ENCODE measurements at places on chromosomes 4 and X.

DNA sequence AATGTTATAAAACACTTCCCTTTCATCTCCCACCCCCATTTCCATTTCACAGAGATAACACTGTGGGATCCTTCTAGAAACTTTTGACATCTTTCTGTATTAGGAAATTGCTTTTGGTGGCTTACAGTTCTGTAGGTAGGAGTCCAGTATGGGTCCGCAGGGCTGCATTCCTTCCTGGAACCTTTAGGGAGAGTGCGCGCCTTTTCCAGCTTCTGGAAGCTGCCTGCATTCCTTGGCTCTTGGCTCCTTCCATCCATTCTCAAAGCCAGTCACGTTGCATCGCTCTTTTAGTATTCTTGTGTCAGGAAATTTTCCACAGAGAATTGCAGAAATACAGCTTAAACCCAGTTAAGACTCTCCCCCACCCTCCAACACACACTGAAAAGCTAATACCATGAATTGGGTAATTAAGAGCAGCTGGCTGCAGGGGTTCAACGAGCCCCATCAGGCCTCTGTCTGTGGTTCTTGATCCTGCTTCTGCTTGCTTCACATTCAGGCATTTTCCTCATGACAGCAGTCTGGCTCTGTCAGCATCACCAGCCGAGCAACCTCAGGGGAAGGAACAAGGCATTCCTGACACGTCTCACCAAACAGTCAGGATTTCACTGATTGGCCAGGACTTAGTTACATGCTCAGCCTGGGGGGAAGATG lies 48.8 kb downstream of the SEPTIN11 start:
- no peak for DNase-seq

DNA sequence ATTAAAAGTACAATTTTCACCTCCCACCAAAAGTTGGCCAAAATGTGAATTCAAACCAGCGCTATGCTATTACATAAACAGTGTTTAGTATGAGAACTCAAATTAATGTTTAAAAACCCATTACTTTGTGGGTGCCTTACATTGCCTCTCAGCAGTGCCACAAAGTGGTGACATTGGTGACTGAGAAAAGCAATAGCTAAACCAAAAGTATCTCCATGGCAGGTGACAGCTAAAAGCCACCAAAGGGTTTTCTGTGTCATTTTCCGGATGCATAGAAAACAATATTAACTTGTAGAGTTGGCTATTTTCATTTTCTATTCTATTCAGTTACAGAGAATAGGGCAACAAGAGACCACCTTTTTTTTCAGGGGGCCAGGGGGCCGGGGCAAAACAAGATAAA lies 261.2 kb downstream of the MAPK10 start:
- no peak for DNase-seq

GRCh38 chr4:124530464-124531077 lies 182.0 kb downstream of the ANKRD50 start:
- DNase-seq = no peak

- no peak for DNase-seq
Measured at GRCh38 chr4:83947830-83948193, 411.9 kb downstream of the GPAT3 start.

DNA sequence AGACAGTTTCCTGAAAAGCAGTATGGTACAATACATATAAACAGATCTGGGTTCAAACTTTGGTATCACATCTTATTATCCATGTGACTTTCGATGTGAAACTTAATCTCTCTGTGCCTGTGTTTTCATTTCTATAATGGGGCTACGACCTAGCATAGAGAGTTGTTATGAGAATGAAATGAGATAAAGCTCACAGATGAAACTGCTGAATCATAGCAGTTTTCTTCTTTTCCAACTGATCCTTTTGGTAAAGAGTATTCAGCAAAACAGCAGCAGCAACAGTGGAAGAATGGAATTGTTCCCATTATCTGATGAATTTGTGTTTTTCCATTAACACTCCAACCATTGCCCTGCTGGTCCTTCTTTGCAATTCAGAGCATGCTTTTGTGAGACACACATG lies 16.3 kb downstream of the AMBN start:
- no peak for DNase-seq
